ENCODE measurements at places on chromosomes 12 and 14.
A peak's percentile ranks its signal among the peaks of the same experiment; 100 is the strongest.

- no peak for DNase-seq
- H3K27me3 ChIP-seq, result peaks cover 39% of the 10 kb centered on the region
- no peak overlapping the region for H3K4me3 ChIP-seq
- no peak overlapping the region for H3K27ac ChIP-seq
- no peaks in the 10 kb centered on the region for H3K4me1 ChIP-seq
Observed at GRCh38 chr12:22248571-22249115, 85.9 kb downstream of the ST8SIA1 start.

DNA sequence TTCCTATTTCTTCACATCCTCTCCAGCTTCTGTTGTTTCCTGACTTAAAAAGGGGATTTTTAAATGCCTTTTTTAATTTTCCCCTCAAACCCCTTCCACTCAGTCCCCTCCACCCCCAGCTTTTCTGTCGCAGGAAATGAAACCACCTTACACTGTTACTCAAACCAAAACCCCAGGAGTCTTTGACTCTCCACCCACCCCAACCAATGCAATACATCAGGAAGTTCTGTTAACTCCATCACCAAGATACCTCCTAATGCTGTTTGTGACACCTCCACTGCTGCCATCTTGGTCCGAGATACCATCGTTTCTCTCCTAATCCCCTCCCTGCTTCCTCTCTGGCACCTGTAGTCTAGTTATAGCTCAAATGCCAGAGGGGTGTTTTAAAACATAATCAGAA, 25.4 kb upstream of the CPM start:
- peaks cover 21% of the 10 kb centered on the region for H3K4me1 ChIP-seq
- DNase-seq, result peak; percentile 46
- peak overlapping the region; percentile 77 for H3K27ac ChIP-seq
- peaks cover 8% of the 10 kb centered on the region for H3K36me3 ChIP-seq
- peak overlapping the region; percentile 20 for H3K4me3 ChIP-seq

DNA sequence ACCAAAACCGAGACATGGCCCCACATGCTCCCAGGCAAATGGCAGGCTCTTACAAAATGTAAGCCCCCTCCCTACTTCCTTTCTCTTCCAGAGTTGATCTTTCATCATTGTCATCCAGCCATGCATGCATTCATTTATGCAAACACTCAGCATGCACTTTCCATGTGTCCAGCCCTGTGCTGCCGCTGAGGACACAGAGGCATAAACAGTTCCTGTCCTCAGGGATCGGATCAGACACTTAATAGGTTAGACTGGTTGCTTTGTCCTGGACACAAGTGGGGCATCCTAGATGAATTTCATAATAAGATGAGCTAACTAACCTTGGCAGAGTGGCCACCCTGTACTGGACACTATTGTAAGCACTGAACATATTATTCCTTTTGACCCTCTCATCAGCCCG, 23.1 kb downstream of the PRIMA1 start:
- H3K36me3 ChIP-seq, result no peaks in the 10 kb centered on the region
- no peaks in the 10 kb centered on the region for H3K4me1 ChIP-seq
- H3K27me3 ChIP-seq, result peaks cover 18% of the 10 kb centered on the region
- H3K27ac ChIP-seq, result no peak overlapping the region
- DNase-seq, result no peak

DNA sequence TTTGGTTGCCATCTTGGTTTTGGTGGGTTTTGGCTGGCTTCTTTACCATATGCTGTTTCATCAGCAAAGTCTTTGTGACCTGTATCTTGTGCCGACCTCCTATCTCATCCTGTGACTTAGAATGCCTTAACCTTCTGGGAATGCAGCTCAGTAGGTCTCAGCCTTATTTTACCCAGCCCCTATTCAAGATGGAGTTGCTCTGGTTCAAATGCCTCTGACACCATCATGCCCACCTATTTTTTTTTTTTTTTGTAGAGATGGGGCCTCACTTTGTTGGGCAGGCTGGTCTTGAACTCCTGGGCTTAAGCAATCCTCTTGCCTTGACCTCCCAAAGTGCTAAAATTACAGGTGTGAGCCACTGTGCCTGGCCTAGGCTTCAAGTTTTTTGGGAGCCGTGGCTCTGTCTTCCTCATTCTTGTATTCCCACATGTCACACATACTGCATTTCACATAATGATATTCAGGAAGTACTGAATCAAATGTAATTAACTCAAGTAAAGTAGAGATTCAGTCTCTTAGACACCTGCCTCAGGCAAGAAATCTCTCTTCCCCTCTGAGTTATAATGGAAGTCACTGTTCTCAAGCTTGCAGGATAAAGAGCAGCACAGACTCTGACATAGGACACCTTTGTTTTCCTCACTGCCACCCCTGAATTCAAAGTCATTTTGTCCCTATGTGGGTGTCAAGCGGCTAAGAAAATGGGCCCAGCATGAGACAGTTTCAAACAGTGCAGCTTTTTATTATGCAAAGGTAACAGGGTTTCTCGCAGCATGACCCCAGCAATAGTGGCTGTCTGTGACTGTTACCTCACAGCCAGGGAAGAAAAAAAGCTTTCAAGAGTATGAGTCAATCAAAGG, 159.0 kb downstream of the PTPN11 start:
- no peak overlapping the region for H3K27ac ChIP-seq
- H3K4me3 ChIP-seq, result no peak overlapping the region
- H3K36me3 ChIP-seq, result no peaks in the 10 kb centered on the region
- H3K4me1 ChIP-seq, result no peaks in the 10 kb centered on the region
- H3K27me3 ChIP-seq, result peaks cover 43% of the 10 kb centered on the region

DNA sequence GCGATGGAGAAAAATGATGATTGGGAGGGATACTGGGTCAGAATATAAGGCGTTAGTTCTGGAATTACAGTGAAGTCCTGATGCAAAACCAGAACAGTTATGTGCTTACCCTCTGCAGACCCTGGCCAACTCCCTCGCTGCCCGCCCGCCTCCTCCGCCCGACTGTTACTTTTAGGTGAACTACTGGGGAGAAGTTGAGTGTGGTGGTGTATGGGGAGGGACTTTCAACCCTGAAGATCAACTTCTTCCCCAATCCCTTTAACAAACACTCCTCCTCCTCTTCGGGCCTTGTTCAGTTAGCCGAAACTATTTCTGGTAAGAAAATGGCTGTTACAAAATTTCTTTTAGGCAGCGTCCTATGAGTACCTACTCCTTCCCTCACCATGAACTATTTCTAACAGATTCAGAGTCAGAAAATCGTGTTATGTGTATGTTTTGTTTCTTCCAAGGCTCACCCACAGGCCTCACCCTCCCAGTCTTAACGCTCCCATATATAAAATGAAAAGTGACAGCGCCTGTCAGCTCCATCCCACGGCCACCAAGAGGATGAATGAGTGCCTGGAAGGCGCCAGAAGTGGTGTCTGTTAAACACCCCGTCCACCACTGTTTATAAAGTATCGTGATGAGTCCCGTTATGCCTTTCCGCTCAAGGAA, 1.3 kb downstream of the FBXO33 start:
- H3K4me1 ChIP-seq, result peaks cover 46% of the 10 kb centered on the region
- DNase-seq, result no peak
- H3K4me3 ChIP-seq, result peak overlapping the region; percentile 98
- H3K27me3 ChIP-seq, result no peaks in the 10 kb centered on the region

Measured in stimulated activated naive B cell treated with anti-CD40 and anti-IgM and Interleukin-4, amounts not matched to agents 10 μg/mL and 1 μg/mL and 100 μg/mL, for 72 hours (primary cell).